NCI-H510A treated with DMSO at 0.1 percent for 48 hours (cell line): ENCODE measurements at places on chromosomes 6 and 20.

DNA sequence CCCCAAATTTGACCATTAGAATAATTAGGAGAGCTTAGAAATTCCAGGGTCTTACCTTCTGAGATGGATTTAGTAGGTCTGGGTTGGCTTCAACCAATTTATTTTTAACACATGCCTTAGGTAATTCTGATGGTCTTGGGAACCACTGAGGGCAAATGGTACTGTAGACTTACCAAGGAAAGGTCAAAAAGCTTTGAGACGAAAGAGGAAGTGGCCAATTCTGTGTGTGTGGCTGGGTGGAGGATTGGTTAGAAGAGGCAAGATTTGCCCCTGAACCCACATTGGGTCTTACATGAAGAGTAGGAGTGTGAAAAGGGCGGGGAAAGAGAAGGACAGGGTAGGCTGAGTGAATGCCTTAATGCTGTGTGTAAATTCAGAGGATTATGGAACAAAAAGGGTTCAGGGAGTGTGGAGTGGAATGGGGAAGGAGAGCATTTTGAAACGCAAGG is 2.7 kb downstream of the ITCH start:
- DNase-seq, result no peak

- DNase-seq, result no peak
Observed at GRCh38 chr6:130848945-130849344, 21.7 kb downstream of the SMLR1 start.

GRCh38 chr20:10286356-10286755 is 67.7 kb downstream of the SNAP25 start:
- DNase-seq, result no peak

DNA sequence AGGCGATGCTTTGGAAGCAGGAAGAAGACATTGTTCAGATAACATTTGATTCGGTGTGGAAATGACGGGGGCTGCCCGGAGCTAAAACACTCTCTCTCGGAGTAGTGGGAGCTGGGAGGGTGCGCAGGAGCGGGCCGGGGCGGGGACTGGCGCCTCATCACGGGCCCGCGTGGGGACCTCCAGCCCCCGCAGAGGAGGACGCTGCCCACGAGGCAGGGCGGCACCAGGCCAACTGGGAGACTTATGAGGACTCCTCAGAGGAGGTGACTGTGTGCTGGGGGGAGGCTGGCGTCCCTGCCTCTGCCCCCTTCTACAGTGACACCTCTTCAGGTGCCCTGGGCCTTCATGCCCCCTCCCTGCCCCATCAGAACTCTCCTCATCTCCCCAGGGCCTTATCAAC is 15.2 kb downstream of the DDO start:
- no peak for DNase-seq

DNA sequence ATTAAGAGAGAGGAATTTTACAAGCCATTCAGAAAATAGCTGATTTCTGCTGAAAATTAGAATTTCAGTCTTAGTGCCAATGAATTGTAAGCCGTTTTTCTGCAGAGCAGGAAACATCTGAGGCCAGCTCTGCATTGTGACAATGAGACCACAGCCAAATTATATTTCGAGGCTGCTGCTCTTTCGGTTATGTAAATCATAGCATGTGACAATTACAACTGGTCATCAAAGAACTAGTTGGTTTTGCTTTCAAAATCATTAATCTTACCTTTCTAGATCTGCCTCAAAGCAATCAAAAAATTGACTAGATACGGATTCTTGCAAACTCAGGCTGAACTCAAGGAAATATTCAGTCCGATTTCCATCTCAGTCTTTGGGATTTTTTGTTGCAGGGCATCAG is 33.4 kb upstream of the INSM1 start:
- no peak for DNase-seq

GRCh38 chr6:143018955-143019354 is 41.7 kb upstream of the AIG1 start:
- no peak for DNase-seq
